ENCODE measurements at places on chromosomes 11 and 22.

DNA sequence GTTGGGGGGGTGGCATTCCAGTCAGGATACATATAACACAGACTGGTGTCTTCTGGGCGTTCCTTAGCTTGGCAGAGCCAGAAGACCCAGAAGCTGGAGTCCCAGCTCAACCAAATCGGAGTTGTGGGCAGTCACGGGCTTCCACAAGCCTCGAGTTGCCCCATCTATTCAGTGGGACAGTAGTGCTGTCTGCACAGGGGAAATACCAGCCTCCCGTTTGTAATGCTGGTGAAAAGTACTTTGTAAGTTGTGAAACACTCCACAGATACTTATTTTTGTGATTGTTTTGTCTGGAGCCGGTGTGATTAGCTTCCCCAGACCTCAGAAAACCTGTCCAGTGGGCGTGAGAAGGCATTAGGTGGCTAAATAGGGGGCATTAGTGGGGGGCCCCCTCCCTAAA is 13.6 kb downstream of the DGKZ start:
- DNase-seq = no peak

DNA sequence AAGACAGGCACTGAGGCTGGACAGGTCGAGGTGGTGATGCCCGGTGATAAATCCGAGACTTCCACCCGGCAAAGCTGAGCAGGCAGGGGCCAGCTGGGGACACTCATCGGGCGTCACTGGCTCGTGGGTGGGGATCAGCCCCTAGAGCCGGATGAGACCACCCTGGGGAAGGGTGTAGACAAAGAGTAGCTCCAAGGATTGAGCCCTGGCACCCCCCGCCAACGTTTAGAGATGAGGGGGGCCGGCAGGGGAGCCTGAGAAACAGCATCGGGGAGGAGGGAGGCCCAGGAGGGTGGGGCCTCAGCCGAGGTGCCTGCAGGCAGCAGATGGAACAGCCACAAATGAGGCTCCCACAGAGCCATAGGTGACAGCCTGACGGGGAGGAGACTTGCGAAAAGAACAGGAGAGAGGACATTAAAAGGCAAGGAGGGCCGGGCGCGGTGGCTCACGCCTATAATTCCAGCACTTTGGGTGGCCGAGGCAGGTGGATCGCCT is 27.4 kb upstream of the CBX7 start:
- no peak for DNase-seq

DNA sequence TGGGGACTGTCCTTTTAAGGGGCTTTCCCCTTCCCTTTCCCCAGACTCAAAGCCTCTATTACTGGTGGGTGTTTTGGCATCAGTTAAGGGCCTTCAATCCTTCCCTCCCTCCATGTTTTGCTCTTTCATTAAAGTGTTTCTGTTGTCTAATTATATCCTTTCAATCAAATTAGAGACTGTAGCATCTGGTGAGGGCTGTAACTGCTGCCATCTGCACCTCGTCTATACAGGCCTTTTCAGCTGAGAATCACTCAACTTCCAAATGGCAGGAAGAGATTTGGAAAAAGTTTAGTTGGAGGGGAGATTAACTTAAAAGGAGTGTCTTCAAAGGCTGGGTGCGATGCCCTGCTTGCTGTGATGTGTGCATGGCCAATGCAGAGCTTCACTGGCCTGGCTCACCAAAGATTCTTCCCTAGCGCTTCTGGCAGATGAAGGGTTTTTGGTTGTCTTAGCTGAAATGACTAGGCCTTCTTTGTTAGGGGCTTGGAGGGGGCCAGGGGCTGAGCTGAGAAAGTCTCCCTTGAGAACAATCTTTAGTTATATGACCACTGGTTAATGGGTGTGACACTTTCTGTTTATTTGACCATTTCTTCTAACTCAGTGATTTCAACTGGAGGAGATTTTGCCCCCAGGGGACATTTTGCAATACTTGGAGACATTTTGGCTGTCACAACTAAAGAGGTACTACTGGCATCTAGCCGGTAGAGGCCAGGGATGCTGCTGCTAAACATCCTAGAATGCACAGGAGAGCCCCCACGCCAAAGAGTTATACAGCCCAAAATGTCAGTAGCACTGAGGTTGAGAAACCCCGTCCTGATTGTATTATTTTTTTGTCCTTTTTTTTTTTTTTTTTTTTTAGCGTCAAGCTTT is 7.5 kb downstream of the KREMEN1 start:
- no peak for DNase-seq

DNA sequence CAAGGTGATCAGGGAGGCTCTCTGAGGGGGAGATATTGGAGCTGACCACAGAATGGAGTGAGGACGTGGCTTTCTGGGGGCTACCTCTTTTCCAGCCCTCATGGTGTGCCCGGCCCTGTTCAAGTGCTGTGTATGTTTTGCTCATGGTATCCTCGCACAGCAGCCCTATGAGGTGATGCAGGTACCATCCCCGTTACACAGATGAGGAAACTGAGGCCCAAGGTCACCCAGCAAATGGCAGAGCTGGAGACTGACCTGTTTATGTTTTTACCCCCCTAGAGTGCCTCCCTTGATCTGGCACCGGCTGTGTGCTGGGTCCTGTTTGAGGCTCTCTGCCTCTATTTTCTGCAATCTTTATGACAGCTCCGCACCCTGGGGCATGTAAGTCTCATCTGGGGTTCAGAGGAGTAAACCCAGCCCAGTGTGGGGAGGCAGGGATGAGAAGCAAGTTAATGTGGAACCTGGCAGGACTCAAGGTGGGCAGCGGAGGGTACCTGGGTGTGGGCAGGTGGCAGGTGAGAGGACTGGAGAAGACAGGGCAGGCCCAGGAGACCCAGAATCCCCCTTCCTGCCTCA is 20.8 kb downstream of the SGSM1 start:
- no peak for DNase-seq

DNA sequence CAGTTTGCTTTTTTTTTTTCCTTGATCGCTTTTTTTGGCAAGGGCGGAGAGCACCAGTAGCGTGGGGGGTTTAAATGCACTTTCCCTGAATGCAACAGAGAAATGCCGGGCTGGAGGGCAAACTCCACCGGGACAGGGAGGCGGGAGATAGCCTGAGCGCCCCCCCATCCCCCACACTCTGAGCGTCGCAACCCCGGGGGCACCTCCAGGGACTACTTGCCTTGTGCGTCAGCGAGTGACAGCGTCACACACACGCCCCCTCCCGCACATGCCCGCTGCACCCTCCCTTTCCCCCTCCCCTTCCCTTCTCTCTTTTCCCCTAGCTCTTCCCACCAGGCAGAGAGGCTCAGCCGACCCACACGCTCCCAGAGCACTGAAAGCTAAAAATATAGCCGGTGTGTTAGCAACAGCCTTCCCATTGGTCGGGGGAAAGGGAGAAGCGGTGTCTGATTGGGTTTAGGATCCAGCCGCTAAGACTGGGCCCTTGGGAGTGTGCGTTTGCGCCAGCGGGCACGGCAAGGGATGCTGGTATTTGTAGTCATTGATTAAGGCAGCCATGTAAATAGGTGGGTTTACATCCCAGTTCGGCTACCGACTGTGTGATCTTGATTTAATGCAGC is 1.7 kb upstream of the TOB2 start:
- DNase-seq = peak; percentile 89

GRCh38 chr11:728901-729491 is 18.3 kb upstream of the TALDO1 start:
- DNase-seq = no peak

- no peak for DNase-seq
Observed at GRCh38 chr11:42066113-42066512, 606.7 kb upstream of the LRRC4C start.

DNA sequence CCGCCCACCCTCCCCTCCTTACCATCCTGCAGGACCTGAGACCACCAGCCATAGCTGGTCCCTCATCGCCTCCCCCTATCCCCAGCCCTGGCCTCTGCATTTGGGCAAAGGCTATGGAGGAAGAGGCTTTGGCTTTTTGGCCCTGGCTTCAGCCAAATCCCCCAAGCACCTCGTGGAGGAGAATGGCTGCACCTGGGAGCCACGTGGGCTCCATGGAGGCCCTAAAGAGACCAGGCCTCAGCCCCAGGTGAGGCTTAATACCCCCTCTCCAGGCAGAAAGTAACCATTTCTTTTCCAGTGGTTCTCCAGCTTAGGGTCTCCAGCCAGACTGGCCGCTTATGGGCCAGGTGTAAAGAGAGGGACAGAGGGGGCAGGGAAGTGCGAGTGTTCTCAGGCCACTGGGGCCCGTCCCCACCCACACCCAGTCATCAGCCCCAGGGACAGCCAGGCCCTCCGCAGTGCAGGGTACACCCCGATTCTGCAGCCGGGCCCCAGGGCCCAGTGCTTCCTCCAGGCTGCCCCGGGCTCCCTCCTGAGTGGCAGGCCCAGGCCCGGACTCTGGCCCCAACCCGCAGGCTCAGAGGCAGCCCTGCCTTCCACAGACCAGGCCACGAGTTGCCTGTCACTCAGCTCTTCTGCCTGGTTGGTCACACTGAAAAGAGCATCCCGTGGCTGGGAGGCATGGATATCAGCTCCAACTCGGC is 26.4 kb downstream of the CDKN1C start:
- DNase-seq = no peak

DNA sequence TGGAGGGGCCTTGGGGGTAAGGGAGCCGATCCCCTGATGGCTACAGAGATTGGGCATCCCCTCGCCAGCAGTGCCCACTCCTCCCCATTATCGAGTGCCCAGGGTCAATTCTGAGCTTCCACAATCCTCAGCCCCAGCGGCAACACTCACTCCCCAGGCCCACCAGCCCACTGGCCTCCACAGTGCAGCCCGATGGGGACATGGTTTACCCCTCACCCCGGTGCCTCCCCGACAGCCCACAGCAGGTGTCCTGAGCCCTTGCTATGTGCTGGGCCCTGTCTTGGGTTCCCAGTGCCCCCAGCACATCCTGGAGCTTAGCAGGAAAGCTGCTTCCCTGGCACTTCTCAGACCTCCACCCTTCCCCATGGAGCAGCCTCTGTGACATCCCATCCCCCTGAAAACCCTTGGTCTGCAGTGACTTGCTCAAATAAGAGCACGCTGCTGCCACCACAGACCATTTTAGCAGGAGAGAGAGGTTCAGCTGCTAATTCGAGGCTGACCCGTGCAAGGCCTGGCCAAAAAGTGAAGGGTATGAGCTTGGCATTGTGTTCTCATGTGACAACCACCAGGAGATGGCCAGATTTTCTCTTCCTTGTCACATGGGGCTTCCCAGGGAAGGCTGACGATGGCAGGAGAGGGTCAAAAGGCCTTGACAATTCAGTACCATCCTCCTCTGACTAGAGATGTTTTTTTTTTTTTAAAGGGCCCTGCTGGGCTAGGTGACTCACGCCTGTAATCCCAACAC is 23.6 kb downstream of the KCNJ4 start:
- no peak for DNase-seq

GRCh38 chr11:60303661-60304060 is 23.2 kb downstream of the MS4A4A start:
- DNase-seq = no peak

Measured in NCI-H187 treated with DMSO at 0.1 percent for 48 hours (cell line).